ENCODE measurements at places on chromosomes 4 and X.

GRCh38 chr4:95213366-95213765, 335.4 kb downstream of the UNC5C start:
- no peak for DNase-seq

- no peak for DNase-seq
Measured at GRCh38 chr4:103934178-103934789, 214.5 kb upstream of the TACR3 start.

GRCh38 chr4:1295405-1296055, 5.8 kb downstream of the MAEA start:
- DNase-seq, result no peak

GRCh38 chr4:137541181-137541580, 8.9 kb upstream of the PCDH18 start:
- DNase-seq, result no peak

DNA sequence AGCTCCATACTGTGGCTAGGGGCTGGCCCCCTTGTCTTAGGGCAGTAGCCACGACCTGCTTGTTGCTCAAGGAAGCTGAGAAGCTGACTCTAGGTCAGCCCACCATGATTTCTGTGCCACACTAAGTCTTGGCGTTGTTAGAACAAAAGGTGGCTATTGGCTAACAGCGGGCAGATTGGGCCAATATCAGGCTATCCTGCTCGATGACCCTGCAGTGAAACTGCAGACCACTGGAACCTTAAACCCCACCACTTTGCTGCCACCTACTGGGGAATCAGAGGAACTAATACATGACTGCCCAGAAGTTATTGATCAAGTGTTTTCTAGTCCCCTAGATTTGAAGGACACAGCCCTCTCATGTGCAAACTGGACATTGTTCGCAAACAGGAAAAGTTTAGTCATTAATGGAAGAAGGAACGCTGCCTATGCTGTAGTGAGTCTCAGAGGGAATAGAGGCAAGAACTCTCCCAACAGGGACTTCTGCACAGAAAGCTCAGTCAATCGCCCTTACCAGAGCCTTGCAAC, 17.0 kb upstream of the PAPSS1 start:
- DNase-seq, result no peak

Measured in AG04449 (cell line).